ENCODE measurements at places on chromosomes 12 and 14. TPM values are rescaled to one million over a fixed set of nuclear protein-coding genes. Genes with fewer than 3 reads are reported as not detected.

The CCDC38 gene
- not detected for total RNA-seq

The TSHR gene
- total RNA-seq = not detected

The IFNG gene
- not detected for total RNA-seq

The CYP46A1 gene
- 5.5 TPM for total RNA-seq

The COQ5 gene
- 31.8 TPM for total RNA-seq

The MRPS35 gene
- total RNA-seq = 51.5 TPM

The GNB3 gene
- total RNA-seq = 9.7 TPM

The NRXN3 gene
- 4.1 TPM for total RNA-seq

The FNTB gene
- 18.7 TPM for total RNA-seq

The GALNT9 gene
- not detected for total RNA-seq

The PPP4R3A gene
- 45.5 TPM for total RNA-seq

The CCDC184 gene
- total RNA-seq = 0.67 TPM

The AP5M1 gene
- 49.6 TPM for total RNA-seq

The IFI27 gene
- 147 TPM for total RNA-seq

The RERGL gene
- total RNA-seq = 0.97 TPM

The SIRT4 gene
- total RNA-seq = 2.4 TPM

The DUSP16 gene
- total RNA-seq = 24.5 TPM

The EXOC3L4 gene
- total RNA-seq = 0.46 TPM

The ENDOU gene
- total RNA-seq = 0.24 TPM

The CLEC4C gene
- not detected for total RNA-seq

The RPGRIP1 gene
- not detected for total RNA-seq

The MGST1 gene
- 7.3 TPM for total RNA-seq

The NANOG gene
- not detected for total RNA-seq

The TAS2R7 gene
- total RNA-seq = not detected

The GPRC5A gene
- 0.78 TPM for total RNA-seq

The PRB2 gene
- total RNA-seq = not detected

The CIDEB gene
- 2.4 TPM for total RNA-seq

The LGR5 gene
- total RNA-seq = not detected

The PPP2R3C gene
- total RNA-seq = 26.1 TPM

The NYNRIN gene
- 5.0 TPM for total RNA-seq

The STAC3 gene
- 0.94 TPM for total RNA-seq

The SMOC1 gene
- total RNA-seq = 0.22 TPM

The HRK gene
- 0.59 TPM for total RNA-seq

The CACNA1C gene
- 182 TPM for total RNA-seq

The MAP3K9 gene
- 1.5 TPM for total RNA-seq

The RNASE3 gene
- total RNA-seq = not detected

The SLCO1A2 gene
- not detected for total RNA-seq

The TPPP2 gene
- total RNA-seq = 0.73 TPM

The HVCN1 gene
- 3.5 TPM for total RNA-seq

The FGF6 gene
- total RNA-seq = not detected

The ANKS1B gene
- total RNA-seq = 1.9 TPM

The TBC1D30 gene
- 1.8 TPM for total RNA-seq

The BBS10 gene
- total RNA-seq = 9.6 TPM

The WSCD2 gene
- total RNA-seq = 0.40 TPM

The SETD1B gene
- 13.0 TPM for total RNA-seq

The NELL2 gene
- 1.3 TPM for total RNA-seq

The NPFF gene
- not detected for total RNA-seq

The LPAR5 gene
- total RNA-seq = 2.6 TPM

Measured in cardiac septum (tissue), 1 donor.